ENCODE measurements at places on chromosomes 3 and 15. TPM values are rescaled to one million over a fixed set of nuclear protein-coding genes. Genes with fewer than 3 reads are reported as not detected.
A peak's percentile ranks its signal among the peaks of the same experiment; 100 is the strongest.

The CCR3 gene
- total RNA-seq, result not detected

The ASB14 gene
- total RNA-seq, result 2.5 TPM

The VGLL3 gene
- 13.0 TPM for total RNA-seq

DNA sequence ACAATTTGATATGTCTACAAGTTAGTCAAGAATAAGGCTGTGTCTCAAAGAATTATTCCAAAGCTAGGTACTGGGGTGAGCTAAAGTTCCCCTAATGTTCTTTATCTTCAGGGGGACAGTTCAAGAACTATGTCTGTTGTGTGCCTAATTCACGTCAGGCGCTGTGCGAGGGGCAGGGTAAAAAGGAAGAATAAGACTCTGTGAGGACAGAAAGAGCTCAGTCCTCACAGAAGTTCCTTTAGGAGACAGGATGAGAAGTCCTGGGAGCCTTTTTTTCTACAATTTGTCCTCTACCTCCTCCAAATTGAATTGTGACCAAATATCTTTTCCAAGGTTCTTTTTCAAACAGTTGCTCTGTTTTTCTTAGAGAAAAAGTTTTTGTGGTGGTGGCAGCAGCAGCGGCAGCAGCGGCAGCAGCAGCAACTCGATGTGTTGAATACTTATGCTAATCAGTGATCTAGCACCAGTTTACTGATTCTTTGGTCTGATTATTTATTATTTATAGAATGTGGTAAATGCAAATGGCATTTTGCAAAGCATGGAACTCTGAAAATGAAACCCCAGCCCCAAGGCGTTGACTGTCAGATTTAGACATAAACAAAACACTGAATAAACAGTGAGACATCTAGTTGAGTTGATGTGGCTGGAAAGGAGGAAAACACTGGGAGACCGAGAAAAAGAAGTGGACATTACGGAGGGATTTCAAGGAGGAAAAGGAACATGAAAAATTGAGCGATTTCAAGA is 88.6 kb downstream of the GTPBP8 start:
- no peak for DNase-seq

DNA sequence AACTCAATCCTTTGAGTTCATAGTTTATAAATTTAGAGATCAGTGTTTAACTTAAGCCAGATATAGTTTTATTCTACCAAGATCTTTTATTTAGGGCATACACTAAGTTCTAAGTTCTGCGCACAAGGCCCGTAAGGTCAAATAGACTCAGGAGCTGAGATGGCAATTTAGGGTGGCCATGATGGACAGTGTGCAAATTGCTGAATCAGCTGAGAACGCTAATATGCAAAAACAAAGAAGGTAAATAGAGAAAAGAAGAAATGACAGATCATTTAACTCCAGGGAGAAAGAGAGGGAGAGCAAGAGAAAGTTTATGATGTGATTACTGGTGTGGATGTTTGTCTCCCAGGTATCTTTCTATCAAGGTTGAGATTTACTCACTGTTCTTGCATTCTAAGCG is 678.5 kb downstream of the OTOL1 start:
- no peak for DNase-seq

DNA sequence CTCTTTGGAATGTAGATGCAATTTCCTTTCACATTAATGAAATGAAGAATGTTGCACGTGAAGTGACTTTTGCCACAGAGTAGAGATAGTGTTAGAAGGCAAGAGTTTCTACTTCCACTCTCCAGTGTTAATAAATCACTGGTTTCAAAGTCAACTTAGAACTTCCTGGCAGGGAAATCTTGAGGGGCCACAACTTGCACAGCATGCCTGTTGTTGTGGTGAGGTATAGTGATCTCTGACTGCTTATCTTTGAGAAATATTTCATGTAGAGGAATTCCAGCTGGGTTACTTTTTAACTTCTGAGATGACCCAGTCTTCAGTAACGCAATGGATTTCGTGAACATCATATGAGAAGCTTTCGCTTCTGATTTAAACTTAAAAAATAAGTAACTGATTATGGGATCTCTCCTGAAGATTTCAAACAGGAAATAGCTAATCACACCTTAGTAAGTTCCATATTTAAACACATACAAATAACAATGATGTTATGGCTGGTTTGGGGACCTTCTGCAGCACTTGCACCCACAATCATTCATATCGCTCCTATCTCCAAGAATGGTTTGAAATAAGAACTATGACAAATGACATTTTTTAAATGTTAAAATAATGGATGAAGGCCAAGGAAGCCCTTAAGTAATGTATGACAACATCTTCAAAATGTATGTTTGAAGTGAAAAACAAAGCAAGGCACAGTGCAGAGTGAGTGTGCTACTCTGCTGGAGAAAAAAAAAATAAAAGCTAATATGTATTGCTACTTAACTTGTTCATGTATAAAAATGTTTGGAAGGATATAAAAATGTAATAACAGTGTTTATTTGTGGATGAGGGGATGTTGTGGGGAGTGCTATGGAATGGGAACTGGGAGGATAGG is 726.5 kb upstream of the NECTIN3 start:
- DNase-seq, result no peak

DNA sequence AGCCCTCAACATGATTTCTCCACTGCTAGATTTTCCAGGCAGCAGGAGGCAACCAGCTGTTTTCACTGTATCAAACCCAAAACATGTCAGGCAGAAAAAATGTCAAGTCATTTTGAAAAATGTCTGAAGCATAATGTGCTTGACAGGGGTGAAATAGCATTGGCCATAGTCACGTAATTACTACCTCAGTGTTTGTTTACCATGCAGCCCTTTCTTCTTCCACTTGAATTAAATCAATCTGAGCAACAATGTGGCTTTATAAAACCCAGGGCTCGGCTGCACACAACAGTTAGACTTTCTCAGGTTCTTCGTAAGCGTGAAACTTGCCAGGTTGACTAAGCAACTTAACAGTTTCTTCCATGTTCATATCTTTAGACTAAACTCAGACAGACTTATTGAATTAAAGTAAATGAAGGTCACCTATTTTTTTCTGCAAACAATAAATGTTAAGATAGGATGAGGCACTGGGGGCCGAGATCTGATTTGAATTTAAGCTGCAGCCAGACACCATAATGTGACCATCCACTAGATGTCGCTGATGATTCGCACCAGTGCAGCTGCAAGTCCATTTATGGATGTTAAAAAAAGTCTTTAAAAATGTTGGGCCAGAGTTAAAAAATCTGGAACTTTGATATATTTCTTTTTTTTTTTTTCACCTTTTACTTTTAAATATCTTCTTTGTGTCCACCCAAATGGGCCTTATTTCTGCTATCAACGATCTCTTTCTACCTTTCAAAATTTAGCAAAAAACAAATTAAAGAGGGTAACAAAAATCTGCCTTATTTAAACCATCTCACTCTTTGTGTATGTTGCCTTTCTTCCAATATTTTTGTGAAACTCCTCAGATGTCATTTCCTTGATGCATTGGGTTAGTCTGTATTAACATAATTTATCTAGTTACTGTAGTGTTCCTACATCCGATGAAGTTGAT is 305.9 kb downstream of the CACNA2D3 start:
- no peak for DNase-seq

GRCh38 chr3:170037463-170038433 is at the start of gene GPR160:
Gene GPR160, plus strand, starts transcription at chr3:170037995. Its CDS starts 45,978 bp downstream, at chr3:170083973.
- DNase-seq, result no peak

DNA sequence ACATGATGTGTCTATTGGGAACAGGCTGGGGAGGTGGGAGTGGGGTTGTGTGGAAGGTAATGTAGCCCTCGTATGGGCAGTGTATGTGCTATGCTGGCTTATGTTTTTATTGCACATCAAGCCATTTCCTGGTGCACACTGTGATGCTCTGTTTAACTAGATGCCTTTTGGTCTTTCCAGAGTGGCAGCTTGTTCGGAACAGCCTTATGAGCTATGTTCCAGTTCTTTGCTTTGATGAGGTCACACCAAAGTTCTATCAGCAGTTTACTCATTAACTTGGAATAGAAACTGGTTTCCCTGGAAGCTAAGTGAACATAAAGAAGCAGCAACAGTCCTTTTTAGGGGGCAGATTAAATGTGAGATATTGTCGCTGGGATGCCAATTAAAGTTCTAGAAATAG is 133.9 kb downstream of the DIPK2A start:
- no peak for DNase-seq

- DNase-seq, result no peak
Observed at GRCh38 chr3:25540273-25540672, 112.2 kb downstream of the RARB start.

- DNase-seq, result no peak
Observed at GRCh38 chr15:99994849-99995248, 261.6 kb upstream of the LYSMD4 start.

DNA sequence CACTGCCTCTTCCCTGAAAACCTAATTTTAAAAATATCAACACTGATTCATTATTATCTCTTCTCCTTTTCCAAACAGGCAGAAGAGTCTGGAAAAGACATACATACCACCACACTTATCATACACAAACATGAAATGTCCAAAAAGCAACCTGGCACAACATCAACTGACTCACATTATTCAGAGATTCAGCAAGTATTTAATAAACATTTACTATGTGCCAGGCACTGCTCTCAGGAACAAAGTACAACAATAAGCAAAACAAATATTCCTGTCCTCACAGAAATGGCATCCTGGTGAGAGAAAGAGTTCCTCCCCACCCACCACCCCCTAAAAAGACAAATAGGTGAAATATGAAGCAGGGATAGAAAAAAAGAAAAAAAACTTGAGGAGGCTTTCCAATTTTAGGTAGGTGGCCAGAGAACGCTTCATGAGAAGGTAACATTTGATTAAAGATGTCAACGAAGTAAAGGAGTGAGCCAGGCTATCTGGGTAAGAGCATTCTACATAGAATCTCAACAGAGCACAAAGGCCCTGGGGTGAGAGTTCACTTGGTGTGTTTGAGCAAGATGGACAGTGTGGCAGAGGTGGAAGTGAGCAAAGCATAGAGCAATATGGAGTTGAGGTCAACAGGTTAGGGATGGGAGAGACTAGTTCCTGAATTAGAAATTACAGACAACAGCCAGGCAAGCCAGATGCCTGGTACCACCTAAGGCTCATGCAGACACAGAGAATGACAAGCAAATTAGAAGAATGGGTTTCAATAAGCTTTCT is 141.7 kb downstream of the OSBPL10 start:
- DNase-seq, result no peak

DNA sequence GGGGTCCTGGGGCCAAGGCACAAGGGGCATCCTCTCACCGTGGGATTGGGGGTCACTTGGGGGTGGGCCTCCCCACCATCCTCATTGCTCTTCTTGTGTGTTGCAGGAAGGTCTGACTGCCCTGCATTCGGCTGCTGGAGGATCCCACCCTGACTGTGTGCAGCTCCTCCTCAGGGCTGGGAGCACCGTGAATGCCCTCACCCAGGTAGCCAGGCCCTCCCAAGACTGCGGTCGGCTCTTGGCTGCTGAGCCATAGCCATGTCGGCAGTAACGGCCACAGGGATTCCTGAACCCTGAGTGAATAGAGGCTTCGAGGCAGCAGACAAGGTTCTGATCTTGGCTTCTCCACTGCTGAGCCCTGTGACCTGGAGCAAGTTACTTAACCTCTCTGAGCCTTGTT is 19.7 kb downstream of the ANKDD1A start:
- no peak for DNase-seq

DNA sequence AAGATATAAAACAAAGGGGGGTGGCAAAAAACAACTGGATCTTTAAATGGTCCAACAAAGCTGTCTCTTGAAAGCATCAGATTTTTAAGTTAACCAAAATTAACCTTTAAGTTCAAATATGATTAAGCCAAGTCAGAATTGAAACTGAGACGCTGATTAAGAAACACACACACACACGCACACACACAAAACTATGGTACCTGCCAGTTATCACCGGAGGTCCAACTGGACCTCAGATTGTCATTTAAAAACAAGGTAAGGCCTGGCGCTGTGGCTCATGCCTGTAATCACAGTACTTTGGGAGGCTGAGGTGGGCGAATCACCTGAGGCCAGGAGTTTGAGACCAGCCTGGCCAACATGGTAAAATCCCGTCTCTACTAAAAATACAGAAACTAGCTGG is 10.4 kb downstream of the ARF4 start:
- DNase-seq, result no peak

DNA sequence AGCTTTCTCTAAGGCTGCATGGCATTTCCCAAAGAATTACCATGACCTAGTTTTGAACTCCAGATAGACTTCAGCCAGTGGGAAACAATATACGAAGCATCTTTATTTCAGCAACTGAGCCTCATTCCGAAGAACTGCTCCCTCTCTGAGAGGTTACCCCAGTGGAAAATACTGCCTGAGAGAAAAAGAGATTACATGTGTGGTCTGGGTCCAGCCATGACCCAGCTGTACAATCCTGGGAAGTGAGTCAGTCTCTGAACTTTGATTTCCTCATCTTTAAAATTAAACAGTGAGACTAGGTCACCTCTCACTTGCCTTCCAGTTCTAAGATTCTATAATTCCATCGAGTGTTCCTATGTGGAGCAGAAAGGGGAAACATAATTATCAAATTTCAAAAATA is 42.4 kb downstream of the TNIK start:
- DNase-seq, result peak; percentile 62

DNA sequence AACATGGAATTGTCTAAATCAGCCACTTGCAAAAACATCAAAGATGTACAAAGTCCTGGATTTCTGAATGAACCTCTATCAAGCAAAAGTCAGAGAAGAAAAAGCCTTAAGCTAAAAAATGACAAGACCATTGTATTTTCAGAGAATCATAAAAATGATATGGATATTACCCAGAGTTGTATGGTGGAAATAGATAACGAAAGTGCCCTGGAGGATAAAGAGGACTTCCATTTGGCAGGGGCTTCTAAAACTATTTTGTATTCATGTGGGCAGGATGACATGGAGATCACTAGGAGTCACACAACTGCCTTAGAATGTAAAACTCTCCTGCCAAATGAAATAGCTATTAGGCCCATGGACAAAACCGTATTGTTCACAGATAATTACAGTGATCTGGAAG is 29.3 kb downstream of the KNL1 start:
- no peak for DNase-seq

DNA sequence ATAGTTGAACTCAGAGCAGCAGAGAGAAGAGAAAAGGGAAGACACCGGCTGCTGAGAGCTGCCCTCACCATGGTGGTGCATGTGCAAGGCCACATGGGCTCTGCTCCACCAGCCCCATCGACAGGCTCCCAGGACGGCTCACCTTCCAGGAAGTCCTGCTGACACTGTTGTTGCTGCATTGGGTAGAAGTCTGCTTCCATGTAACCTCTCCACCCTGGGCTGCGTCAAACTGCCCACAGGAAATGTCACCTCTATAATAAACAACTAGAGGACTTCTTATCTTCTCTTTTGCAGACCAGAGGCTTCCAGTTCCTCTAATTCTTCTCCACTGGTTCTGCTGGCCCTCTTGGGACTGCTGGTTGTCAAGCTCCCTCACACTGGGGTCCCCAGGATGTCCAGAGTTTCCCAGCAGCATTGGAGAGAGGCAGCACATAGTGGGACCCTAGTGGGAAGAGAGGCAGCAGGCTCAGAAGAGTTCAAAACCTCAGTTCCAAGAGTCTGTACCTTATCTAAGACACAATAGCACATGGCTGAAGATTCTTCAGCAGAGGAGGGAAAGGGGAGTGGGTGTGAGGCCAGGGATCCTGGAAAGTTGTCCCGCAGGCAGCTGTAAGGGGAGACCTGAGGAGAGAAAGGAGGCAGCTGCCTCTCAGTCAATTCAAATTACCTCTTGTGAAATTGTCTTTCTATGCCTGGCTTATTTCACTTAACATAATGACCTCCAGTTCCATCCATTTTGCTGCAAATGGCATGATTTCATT is 5.8 kb upstream of the CCR3 start:
- DNase-seq, result no peak
